Transverse colon (tissue), 4 donors: ENCODE measurements at places on chromosomes 2 and 18.

DNA sequence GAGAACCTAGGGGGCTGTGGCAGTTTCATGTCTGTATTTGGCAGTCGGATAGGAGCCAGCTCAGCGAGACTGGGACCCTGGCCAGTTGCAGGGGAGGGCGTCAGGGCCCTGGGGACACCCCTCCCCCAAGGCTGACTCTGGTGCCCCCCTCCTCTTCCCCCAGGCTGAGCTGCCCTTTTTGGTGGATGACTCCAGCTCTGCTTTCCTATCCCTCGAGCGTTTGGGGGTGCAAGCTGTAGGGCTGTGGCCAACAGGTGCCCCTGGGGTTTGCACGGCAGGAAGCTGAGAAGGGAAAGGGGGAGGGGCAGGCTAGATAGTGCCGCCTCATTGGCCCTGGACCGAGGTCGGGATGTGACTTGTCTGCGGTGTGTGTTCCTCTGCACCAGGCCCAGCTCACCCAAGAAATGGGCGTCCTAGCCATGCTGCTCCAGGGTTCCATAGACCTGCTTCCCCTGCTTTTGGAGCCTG lies 26.4 kb downstream of the SPEG start:
- peak overlapping the region; percentile 69 for H3K27ac ChIP-seq
- H3K36me3 ChIP-seq, result no peaks in the 10 kb centered on the region
- H3K4me3 ChIP-seq, result peak overlapping the region; percentile 3
- DNase-seq, result no peak

GRCh38 chr2:12852135-12852534 lies 135.4 kb downstream of the TRIB2 start:
- H3K27ac ChIP-seq, result no peak overlapping the region
- peaks cover 2% of the 10 kb centered on the region for H3K4me1 ChIP-seq
- H3K27me3 ChIP-seq, result no peaks in the 10 kb centered on the region
- no peak overlapping the region for H3K4me3 ChIP-seq
- DNase-seq, result no peak

DNA sequence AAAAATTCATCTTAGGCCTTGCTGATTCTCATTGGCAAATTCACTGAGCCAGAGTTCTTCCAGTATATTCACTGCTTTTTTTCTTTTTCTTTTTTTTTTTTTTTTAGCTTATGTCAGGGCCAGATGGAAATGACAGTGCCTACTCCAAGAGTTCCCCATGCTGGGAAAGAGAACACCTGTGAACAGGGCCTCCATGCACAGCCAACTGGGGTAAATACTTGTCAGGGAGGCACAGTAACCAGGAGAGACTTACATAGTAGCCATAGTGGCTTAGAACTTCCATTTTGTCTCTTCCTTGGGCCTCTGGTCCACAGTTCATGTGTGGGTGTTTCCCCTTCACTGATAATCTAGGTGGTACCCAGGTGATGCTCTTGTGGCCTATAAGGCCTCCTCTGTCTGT lies 15.2 kb upstream of the SCLY start:
- no peaks in the 10 kb centered on the region for H3K36me3 ChIP-seq
- H3K27me3 ChIP-seq, result no peaks in the 10 kb centered on the region
- no peak overlapping the region for H3K4me3 ChIP-seq
- DNase-seq, result no peak

- H3K27me3 ChIP-seq, result no peaks in the 10 kb centered on the region
- no peak overlapping the region for H3K4me3 ChIP-seq
- H3K4me1 ChIP-seq, result peaks cover 21% of the 10 kb centered on the region
- no peaks in the 10 kb centered on the region for H3K36me3 ChIP-seq
These were observed 22.3 kb downstream of the ASAP2 start for GRCh38 chr2:9228781-9229469.

DNA sequence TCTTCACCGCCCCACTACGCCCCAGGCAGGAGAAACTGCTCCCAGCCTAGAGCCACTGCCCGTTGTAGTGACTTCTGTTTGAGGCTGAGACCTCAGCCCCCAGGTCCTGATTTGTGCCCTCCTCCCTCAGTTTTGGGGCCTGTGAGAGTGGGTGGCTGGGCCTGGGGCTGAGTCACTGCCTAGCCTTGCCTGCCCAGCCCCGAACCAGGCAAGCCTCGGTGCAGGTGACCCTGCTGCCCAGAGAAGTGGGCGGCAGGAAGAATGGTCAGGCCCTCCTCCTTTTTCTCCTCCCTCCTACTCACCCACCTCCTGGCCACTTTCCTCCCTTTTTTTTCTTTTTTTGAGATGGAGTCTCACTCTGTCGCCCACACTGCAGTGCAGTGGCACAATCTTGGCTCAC lies 66.6 kb downstream of the ZFP36L2 start:
- DNase-seq, result no peak
- H3K36me3 ChIP-seq, result no peaks in the 10 kb centered on the region
- H3K4me3 ChIP-seq, result no peak overlapping the region
- H3K4me1 ChIP-seq, result peaks cover 75% of the 10 kb centered on the region
- peak overlapping the region; percentile 93 for H3K27ac ChIP-seq

- H3K4me1 ChIP-seq, result peaks cover 8% of the 10 kb centered on the region
- H3K27me3 ChIP-seq, result peaks cover 52% of the 10 kb centered on the region
- H3K4me3 ChIP-seq, result peak within 1 kb of the TSS; percentile 49
- H3K27ac ChIP-seq, result no peak within 1 kb of the TSS
- DNase-seq, result peak; percentile 62
These were observed at the start of gene ARHGEF4 for GRCh38 chr2:130836501-130837174. TSS of gene ARHGEF4 (plus strand) at chr2:130836914. CDS start at chr2:130836954, 40 bp downstream.

GRCh38 chr2:65842104-65842503 lies 409.7 kb upstream of the SPRED2 start:
- no peaks in the 10 kb centered on the region for H3K36me3 ChIP-seq
- no peak overlapping the region for H3K27ac ChIP-seq

DNA sequence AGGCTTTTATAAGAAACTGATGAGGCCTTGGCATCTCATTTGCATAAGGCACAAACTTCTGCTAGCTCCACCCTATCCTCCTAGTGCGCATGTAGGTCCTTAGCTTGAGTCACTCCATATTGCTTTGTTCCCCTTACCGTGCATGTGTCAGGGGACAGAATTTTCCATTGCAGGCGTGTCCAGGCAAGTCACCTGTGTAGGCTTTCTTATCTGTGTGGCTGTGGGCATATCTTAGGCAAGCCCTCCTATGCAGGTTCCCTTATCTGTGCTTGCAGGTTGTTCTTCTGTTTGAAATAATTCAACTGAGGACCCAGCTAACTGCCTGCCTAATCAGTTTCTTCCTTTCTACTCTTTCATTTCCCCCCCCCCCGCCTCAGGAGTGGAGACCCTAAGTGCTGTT lies 63.3 kb upstream of the CDCA7 start:
- no peak overlapping the region for H3K27ac ChIP-seq
- no peak for DNase-seq
- H3K4me3 ChIP-seq, result no peak overlapping the region
- H3K27me3 ChIP-seq, result no peaks in the 10 kb centered on the region
- H3K36me3 ChIP-seq, result no peaks in the 10 kb centered on the region

GRCh38 chr2:181483211-181483610 lies 26.0 kb downstream of the ITGA4 start:
- no peak overlapping the region for H3K27ac ChIP-seq
- no peaks in the 10 kb centered on the region for H3K27me3 ChIP-seq
- no peak for DNase-seq
- no peak overlapping the region for H3K4me3 ChIP-seq
- no peaks in the 10 kb centered on the region for H3K36me3 ChIP-seq
- H3K4me1 ChIP-seq, result no peaks in the 10 kb centered on the region

GRCh38 chr2:190599073-190599472 lies 49.8 kb upstream of the NAB1 start:
- no peaks in the 10 kb centered on the region for H3K27me3 ChIP-seq
- no peaks in the 10 kb centered on the region for H3K36me3 ChIP-seq
- no peaks in the 10 kb centered on the region for H3K4me1 ChIP-seq
- H3K27ac ChIP-seq, result no peak overlapping the region
- H3K4me3 ChIP-seq, result no peak overlapping the region

DNA sequence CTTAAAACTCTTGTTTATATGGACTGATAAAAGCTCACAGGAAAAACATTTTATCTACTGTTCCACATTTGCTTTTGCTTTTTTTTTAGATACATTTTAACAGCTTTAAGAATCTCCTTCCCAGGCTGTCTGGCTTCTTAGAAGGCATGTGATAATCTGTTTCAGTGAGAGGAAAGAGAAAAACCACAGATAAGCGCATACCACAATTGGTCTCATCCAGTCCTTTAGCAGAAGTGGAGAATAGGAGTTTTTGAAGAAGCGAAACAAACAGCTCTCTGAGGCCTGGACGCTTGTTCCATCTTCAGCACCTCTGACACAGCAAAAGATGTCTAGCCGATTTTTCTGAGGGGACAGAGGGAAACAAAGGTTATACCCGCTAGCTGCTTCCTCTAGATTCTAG lies 37.6 kb downstream of the RMC1 start:
- H3K36me3 ChIP-seq, result peaks cover 84% of the 10 kb centered on the region
- peak overlapping the region; percentile 22 for H3K27ac ChIP-seq
- H3K4me3 ChIP-seq, result no peak overlapping the region
- H3K4me1 ChIP-seq, result no peaks in the 10 kb centered on the region
- H3K27me3 ChIP-seq, result no peaks in the 10 kb centered on the region

DNA sequence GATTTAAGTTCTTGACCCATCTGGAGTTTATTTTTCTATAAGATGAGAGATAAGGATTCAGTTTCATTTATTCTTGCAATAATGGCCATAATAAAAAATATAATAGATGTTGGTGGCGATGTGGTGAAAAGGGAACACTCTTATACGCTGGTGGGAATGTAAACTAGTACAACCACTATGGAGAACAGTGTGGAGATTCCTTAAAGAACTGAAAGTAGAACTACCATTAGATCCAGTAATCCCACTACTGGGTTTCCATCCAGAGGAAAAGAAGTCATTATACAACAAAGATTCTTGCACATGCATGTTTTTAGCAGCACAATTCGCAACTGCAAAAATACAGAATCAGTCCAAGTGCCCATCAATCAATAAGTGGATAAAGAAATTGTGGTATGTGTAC lies 1040.5 kb upstream of the GYPC start:
- H3K36me3 ChIP-seq, result no peaks in the 10 kb centered on the region
- no peaks in the 10 kb centered on the region for H3K27me3 ChIP-seq
- H3K4me1 ChIP-seq, result no peaks in the 10 kb centered on the region
- no peak for DNase-seq
- H3K27ac ChIP-seq, result no peak overlapping the region
- H3K4me3 ChIP-seq, result no peak overlapping the region

DNA sequence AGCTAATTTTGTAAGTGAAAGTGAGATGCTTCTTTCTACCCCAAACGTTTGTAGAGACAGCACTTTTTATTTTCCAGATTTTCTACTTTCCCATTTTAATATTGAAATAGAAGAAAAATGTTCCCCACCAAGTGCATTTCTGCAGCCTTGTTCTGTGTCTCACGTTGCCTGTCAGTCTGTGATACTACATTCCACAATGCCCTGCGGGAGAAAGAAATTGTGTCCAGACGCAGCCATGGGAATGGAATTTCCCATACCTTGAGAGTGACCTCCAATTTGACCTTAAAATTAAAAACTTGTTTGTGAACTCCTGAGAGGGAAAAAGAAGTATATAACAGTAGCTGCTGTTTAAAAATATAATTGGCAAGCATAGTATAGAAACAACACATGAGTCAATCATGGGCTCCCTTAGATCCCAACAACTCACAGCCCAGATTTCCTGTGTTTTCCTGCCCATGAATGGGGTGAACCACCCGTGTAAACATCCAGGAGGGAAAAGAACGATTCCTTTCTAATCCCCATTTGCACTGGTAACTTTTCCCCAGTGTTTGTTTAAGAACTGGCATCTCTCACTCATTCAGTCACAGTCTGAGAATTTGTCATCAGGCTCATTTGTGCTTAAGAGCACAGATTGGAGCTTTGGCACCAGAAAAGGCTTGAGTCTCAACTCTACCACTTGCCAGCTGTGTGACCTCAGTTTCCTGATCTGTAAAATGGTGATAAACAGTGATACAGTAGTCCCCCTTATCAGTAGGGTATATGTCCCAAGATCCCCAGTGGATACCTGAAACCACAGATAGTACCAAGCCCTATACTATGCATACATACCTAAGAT lies 166.1 kb upstream of the ZNF521 start:
- no peaks in the 10 kb centered on the region for H3K36me3 ChIP-seq
- no peaks in the 10 kb centered on the region for H3K4me1 ChIP-seq
- H3K27ac ChIP-seq, result no peak overlapping the region
- no peak for DNase-seq

DNA sequence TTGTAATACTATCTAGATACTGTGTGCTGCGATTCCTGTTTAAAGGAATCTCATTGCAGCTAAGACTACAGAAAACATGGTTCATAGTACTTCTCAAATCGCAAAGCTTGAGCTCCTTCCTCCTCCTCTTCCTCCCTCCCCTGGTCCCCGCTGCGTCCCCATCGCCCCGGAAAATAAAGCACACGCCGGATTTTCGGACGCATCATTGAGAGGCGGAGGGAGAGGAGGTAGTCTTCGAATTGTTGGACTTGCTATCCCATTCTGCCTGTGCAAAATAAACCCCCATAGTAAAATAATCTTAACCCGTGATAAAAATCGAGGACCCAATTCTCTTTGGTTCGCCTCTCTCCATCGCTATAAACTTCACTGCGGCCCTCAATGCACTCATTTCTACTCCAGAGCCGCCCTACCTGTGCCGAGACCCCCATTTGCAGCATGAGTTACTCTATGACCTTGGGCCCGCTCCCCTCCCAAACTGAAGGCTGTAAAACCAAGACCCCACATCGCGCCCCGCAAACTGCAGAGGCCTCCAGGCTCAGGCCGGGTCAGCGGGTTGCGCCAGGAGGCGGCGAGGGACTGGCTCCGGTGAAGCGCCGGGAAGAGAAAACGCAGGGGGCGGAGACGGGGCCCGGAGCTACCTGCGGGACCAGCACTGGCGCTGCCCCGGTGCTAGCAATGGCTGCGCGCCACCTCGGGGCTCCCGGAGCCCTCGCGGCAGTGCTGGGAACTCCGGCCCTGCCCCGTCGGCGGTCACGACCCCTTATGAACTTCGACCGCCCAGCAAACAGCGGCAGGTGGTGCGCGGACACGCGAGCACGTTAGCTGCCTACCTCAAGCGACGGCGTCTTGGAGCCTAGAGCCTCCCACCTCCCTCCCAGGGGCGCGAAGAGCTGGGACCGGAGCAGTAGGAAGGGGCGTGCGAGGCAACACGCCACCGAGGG lies 649 bp downstream of the ESCO1 start:
- DNase-seq, result peak; percentile 73
- no peaks in the 10 kb centered on the region for H3K36me3 ChIP-seq
- peak overlapping the region; percentile 74 for H3K4me3 ChIP-seq
- H3K27ac ChIP-seq, result peak overlapping the region; percentile 92
- H3K27me3 ChIP-seq, result no peaks in the 10 kb centered on the region
- peaks cover 33% of the 10 kb centered on the region for H3K4me1 ChIP-seq

- no peaks in the 10 kb centered on the region for H3K36me3 ChIP-seq
- H3K27ac ChIP-seq, result no peak overlapping the region
These were observed 31.2 kb upstream of the EN1 start for GRCh38 chr2:118878531-118879149.

- no peaks in the 10 kb centered on the region for H3K4me1 ChIP-seq
- H3K4me3 ChIP-seq, result no peak overlapping the region
- no peaks in the 10 kb centered on the region for H3K36me3 ChIP-seq
These were observed 1058.3 kb upstream of the TMEFF2 start for GRCh38 chr2:193253014-193253530.

DNA sequence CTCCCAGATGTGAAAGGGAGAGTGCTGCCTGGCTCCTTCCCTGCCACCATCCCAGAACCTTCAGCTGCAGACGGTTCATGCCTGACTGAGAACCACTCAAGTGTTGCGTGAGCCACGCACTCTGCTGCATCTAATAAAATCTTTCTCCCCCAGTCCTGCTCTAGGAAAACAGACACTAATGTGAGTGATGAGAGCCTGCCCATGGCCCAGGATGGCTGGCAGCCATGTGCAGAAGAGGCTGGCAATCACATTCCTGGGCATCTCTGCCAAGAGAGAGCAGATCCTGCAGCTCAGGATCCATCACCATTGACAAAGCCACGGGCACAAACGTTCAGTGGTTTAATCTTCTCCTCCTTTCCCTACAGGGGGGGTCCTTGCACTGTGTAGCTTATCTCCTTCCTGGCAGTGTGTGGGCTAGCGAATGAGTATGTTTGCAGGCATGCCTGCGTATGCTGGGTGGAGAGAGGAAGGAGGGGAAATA lies 477.5 kb downstream of the SLC4A3 start:
- no peaks in the 10 kb centered on the region for H3K36me3 ChIP-seq
- no peak overlapping the region for H3K27ac ChIP-seq
- H3K4me3 ChIP-seq, result no peak overlapping the region
- H3K4me1 ChIP-seq, result no peaks in the 10 kb centered on the region
- no peak for DNase-seq
